ENCODE measurements at places on chromosomes 5 and 9.

DNA sequence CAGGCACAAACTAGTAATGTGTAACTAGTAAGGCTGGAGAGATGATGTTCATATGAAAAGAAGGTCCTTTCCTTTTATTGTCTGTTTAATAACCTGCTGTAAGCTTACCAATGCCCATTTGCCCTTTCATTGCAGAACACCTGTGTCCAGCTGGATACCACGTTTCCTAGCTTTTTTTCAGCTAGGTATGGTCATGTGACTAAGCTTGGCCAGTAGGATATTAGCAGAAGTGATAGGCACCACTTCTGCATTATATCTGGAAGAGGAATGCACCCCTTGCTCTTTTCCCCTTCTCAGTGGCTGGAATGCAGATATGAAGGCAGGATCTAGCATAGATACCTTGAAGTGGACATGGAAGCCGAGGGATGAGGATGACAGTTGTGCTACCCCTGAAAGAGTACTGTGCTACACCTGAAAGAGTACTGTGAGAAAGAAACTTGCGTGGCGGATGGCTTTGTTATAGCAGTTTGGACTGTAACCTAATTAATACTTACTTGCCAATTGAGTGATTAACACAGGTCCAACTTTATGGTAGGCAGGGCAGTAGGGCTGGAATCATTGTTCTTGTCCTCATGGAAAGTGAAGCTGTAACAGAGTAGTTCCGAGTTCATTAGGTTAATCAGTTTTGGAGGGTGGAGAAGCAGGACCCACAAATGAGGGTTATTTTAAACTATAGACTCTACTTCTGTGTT lies 6.8 kb downstream of the SMIM32 start:
- DNase-seq = no peak

DNA sequence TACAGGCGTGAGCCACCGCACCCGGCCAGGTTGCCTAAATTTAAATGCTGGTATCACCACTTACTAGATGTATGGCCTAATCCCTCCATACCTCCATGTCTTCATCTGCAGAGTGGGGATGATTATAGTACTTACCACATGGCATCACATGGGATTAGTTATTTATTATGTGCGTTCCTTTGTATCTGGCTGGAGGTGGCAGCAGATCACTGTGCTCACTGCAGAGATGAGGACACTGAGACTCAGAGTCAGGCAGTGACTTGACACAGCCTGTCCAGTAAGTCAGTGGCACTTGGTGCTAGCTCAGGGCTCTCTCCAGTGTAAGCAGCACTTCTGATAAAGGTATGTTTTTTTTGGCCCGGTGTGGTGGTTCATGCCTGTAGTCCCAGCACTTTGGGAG lies 38.4 kb upstream of the HAND1 start:
- DNase-seq = no peak

- no peak for DNase-seq
These were observed 857 bp downstream of the ADAM19 start for GRCh38 chr5:157574456-157575380.

DNA sequence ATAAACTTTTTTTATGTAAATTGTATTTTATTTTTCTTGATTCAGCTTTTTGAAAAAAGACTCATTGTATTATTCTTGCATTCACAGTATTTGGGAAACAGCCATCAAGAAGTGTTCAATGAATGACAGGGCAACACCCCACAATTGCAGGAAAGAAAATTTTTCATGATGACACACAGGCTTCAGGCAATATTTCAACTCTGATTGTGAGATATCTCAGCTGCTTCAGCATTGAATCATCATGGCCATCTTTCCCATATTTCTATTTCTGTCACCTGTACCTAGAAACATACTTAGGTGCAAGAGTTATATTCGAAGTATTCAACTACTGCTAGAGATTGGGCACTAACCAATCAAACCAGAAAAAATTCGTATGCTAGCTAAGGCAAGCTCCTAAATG lies 446.0 kb downstream of the ISL1 start:
- no peak for DNase-seq

DNA sequence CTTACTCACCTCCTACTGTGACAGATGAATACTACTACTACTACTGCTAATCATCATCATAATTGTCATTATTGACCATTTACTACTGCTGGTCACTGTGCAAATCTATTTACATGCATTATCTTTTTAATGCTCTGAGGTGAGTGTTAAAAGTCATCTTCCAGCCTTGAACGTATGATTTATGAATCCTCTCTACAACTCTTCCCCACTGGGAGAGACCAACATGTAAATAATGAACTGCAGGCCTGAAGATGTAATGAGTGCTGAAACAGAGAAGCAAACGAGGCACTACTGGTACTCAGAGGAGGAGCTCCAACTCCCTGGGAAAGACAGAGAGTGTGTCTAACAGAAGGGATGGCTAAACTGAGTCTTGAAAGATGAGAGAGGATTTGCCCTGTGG lies 95.4 kb downstream of the JAKMIP2 start:
- no peak for DNase-seq

- DNase-seq = no peak
These were observed 17.3 kb upstream of the RNU6ATAC start for GRCh38 chr9:134181648-134182034.

DNA sequence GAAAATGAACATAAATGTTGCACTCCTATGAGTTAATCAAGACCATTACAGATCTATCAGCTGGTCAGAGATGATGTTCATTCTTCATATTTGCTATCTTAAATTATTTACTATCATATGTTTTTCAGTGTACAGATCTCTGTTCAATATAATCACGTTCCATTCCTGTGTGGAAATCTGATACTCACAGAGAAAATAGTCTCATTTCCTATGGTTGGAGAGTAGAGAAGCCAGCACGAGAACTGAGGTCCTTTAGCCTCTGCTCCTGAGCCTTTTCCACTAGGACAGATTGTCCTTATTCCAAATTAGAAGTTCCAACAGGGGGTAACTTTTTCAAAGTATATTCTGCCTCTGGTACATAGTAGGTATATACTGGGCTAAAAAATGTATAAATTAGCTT lies 29.2 kb downstream of the UGCG start:
- DNase-seq = no peak

DNA sequence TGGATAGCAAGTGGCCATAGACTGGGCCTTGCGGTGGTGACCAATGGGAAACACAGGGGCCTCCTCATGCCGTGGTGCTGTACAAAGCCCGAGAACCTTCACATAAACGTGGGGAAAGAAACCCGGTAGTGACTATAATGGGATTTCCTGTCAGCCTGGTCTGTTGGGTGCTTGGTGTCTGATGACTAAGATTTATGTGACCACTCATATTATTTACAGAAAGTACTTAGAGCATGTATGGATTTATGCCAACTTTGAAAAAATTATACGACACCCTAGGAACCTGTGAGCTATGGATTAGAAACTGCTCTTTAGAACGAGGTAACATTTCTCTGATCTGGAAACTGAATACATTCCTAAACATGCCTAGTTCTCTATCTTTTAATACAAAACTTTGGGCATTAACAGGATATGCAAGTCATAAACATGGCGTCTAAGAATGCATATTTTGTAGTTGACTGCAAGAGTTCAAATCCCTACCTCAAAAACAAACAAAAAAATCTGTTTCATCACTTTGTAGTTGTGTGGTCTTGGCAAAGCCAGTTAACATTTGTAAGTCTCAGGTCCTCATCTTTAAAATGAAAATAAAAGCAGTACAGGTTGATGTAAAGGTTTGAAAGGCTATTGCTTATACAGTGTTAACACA lies 85.4 kb downstream of the TMEM167A start:
- no peak for DNase-seq

DNA sequence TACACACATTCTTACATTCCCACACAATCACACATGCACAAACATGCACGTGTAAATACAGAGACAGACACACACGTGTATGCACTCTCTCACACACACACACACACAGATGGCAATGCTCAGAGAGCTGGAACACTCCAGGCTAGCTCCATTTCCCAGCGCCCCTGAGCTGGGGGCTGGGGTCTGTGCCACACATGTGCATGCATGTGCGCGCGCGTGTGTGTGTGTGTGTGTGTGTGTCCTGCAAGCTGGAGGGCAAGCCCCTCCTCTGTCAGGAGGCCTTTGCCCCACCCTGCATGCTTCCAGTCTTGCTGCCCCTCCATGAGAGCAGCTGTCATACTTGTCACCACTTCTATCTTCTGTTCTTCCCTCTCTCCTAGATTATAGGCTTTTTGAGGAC lies 16.6 kb upstream of the S1PR3 start:
- DNase-seq = no peak

DNA sequence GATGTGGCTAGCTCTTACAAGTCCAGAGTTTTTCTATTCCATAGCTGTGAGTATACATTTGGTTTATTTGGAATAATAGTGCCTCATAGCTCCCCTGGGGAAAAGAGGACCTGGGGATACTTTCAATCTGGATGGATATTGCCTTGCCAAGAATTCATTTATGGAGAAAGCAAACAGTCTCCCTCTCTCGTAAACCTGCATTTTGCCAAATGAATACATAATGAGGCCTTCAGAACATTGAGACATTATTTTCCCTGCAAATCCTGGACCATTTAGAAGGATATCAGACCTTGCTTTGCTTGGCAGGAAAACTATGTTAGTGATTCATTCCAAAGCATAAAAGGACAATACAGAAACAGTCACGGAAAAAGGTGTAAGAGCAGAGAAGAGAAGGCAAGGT lies 569.6 kb upstream of the BRINP1 start:
- DNase-seq = no peak

DNA sequence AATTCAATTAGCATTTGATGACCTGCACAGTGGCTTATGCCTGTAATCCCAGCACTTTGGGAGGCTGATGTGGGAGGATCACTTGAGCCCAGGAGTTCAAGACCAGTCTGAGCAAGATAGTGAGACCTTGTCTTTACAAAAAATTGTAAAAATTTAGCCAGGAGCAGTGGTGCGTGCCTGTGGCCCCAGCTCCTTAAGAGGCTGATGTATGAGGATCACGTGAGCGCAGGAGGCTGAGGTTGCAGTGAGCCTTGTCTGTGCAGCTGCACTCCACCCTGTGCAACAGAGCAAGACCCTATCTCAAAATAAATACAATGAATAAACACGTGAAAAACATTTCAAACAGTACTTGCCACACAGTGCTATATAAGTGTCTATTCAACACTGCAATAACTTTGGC lies 4.2 kb downstream of the ABCA1 start:
- no peak for DNase-seq

DNA sequence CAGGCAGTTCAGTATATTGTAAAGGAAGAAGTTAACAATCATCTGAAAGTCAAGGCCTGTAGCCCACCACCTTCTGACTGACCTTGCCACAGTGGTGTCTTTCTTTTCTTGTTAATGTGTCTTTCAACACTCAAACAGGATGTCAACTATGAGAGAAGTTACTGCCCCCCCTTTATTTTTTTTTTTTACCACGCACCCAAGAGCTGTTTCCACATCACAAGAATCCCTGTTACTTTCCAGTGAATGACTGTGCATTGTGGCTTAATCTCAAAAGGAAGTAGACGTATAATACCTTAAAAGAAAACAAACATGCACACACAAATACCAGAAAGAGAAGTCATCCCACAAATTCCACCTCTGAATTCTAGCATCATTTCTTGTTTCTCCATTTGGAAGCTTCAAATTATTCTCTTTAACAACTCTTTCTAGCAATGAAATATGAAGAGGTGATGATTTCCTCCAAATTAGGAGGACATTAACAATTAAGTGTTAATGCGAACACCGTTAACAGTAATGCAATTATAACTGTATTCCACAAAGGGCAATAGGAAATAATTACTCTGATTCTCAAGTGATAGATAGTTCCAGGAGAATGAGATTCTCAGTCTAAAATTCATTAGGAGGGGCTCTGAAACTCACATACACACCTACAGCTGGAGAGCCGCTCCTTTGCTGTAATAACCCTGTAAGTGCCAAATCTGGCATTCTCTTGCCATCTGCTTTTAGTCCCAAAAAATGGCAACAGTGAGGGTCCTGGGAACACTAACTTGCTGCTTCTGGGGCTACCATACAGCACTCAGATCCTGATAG lies 201.0 kb downstream of the EFNA5 start:
- no peak for DNase-seq

DNA sequence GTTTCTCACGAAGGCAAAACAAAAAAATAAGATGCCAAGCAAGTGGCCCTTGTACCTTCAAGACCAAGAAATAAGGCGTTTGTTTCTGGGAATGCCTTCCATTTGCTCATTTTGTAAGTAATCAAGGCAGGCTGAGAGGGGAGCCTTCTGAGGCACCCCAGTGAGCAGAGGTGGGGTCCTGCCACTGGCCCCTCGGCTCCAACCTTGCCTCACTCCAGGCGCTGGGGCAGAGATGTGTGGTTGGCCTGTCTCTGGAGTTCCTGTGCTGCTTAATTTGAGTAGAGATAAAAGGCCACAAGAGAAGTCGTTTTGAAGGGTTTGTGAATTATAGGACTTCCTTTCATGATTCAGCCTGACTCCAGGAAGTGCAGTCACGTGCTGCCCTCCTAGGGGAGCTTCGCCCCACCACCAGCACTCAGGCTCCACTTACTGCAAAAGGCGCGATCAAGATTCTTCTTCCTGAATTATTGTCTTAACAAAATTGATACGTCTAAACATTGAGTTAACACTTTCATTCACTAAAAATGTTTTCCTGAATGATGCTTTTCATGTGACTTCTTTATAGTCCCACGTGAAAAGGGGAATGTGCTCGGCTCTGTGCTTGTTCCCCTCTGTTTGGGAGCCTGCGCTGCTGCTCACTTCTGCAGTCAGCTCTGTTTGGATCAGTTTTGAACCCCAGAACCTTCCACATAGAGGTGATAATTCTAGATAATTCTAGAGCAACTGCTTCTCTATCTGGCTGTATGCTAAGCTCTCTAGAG lies 13.7 kb downstream of the SYK start:
- DNase-seq = no peak

- DNase-seq = no peak
These were observed 47.1 kb downstream of the SEMA5A start for GRCh38 chr5:9498541-9499497.

Measured in stimulated activated CD4-positive, alpha-beta T cell treated with anti-CD3 and anti-CD28 coated beads, Interleukin-1b, Interleukin-23, amount 100 ng/mL, for 1 hour (primary cell).